NCI-H2107 (cell line): ENCODE measurements at places on chromosomes 4 and X.

GRCh38 chrX:120365320-120365719 is 3.4 kb downstream of the ATP1B4 start:
- DNase-seq, result peak; percentile 28

GRCh38 chrX:130301977-130302376 is 33.3 kb upstream of the ZNF280C start:
- no peak for DNase-seq

DNA sequence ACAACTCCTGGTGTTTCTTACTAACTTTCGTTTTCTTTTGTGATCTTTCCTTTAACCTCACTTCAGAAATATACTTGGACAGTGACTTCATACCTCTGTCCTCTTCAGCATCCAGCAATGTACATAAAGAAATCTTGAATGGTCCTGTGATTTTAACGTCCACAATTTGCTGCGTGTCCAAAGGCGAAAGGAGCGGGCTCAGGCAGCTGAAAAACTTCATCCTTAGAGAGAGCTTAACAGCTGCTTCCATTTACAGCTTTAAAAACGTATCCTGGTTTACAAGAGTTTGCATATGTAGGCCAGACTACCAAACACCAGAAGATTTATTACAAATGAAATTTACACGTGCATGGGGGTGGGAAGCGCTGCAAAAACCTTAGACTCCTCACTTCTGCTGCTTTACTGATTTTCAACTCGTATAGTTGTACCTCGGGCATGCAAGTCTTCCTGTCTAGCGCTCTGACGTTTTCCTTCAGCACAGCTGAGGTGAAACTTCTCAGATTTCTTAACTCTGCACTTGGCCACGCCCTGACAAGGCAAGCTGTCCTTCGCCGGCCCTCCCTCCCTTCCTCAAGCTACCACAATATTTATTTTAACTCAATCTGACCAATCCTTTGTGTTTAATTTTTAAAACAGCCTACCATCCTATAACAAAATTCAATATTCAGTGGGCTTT is 406.4 kb downstream of the FAM47A start:
- DNase-seq, result no peak

DNA sequence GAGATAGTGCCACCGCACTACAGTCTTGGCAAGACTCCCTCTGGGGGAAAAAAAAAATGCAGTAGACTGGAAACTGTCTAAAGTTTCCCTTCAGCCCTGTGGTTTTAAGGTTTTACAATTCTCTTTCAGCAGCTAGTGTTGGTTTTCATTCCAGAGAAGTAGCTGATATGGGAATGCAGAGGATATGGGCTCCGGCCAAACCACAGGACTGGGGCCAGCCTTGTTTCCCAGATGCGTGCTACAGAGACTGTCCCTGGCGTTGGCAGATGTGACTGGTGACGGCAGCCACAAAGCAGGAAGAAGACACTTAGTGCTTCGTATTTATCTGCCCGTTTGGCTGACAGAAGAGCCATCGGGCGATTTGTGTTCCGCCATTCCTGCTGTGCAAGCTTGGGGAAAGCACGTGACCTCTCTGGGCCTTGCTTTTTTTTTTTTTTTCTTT is 43.2 kb downstream of the ZBTB49 start:
- DNase-seq, result no peak

DNA sequence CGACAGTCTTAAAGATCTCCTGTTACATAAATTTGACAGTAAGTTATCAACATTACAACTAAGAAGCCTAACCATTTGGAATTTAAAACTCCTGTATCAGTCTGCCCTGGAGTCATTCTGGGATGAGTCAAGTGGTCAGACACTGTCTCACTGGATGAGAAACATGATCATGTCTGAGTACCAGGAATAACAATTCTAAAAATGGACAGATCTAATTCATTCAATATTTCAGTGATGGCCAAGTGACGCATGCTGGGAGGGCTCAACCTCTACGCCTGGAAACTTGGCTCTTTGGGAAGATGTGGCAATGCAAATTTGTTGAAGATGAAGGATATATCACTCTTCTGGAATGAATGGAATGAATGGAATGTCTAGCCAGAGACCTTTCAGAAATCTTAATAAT is 1427.2 kb downstream of the STIM2 start:
- no peak for DNase-seq

GRCh38 chr4:19752599-19752998 is 499.1 kb upstream of the SLIT2 start:
- no peak for DNase-seq

DNA sequence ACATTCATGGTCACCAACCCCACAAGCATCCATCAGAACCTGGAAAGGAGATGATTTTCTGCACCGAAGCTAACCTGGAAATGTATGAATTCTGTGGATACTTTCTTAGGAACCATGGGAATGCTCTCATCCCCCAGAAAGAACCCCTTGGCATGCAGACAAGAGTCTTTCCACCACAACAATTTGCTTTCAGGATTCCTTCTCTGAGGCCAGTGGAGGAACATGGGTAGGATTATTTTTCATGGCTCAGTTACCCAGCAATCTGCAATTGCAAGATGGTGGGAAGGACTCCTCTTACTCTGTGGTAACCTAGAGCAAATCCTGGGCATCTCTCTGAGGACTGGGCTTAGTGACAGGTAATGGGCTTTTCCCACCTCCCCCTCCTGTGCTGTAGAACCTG is 131.9 kb upstream of the MSX1 start:
- no peak for DNase-seq

DNA sequence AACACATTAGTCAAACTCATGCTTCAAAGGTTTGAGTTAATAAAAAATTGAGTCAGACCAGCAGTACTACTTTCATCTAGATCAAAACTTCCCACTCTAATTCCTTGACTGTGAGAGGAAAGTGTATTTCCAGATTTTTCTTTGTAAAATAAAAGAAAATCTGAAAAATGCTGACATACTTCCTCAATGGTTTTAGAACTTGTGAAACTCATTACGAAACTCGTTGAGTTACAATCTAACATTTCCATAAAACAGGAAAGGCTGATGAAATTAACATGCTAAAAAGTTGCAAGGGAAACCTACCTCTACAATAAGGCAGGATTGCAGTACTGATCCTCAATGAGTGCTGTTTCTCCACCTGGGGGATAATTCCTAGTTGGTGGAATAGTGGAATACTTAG is 217.8 kb upstream of the HCCS start:
- DNase-seq, result no peak

DNA sequence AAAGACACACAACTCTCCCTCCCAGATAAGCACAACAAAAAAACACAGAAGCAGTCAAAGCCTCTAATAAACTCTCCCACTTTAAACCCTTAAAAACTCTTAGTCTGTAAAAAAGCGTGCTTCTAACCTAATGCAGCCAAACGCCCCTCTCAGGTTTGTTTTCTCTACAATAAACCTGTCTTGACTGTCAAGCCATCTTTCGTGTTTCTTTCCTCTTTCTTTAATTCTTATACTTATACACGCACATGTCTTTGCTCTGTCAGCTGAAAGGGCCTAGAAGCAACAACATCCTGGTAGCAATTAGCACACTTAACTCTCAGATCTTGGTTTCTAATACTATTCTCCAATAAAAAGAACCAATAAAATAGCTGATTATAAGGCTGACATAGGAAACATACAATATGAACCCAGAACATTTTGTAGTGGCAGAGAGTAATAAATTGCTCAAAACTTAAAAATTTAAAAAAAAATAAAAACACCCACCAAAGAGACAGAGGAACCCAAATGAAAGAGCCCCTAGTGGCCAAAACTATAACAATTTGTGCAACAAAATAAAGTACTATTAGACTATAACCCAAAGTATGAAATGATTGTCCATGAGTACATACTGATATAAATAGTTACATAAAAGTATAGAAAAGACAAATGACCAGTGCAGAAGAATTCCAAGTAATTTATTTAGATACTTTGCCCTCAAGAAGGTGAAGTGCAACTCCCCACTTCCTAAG is 440.4 kb upstream of the ADGRL3 start:
- no peak for DNase-seq

- no peak for DNase-seq
Observed at GRCh38 chrX:48896611-48897011, 957 bp downstream of the TIMM17B start.

DNA sequence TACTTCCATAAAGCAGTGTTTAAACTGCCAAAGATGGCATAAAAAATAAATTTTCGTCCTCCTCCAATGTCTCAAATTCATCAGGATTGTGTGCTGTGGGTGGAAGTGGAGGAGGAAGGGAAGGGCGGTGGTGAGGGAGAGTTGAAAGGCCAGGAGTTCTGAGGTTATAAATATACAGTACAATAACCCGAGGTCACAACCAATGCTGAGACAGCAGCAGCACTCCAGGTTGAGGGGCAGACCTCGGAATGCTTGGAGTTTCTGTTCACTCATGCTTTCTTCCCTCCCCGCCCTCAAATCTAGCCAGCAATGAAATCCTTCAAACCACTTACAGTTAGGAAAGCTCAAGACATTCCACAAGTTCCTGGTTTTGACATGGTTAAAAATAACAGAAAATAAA is 134.0 kb upstream of the SMAD1 start:
- DNase-seq, result no peak

DNA sequence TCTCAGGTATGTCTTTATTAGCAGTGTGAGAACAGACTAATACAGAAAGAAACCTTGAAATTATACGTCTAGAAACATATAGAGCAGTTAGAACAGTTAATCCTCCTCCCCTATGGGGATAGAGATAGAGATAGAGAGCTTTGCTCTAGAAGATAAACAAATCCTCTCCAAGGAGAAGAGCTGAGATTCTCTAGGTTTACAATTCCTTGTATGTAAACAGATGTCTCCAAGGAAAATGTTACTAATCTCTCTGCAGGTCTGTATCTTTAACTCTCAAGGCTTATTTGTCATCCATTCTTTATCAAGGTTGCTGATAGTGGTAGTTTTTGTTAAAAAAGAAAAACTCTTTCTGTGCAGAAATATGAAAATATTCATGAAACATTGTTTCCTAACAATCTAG is 282.1 kb upstream of the GIMD1 start:
- DNase-seq, result no peak

DNA sequence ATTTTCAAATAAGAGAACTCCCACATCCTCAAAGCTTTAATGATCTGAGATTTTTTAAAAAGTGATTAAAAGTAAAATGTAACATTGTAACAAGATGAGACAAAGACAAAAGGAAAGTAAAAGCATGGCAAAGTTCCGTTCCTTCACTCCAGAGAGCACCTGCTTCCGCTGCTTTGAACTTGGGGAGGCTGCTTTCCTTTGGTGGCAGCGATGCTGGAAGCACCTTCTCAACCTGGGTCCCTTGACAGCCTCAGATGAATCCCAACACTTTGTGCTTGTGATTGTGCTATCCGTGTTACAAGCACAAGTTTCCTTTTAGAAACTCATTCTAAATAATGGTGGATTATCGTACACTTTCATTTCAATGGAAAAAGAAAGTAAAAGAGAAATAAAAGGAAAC is 59.7 kb downstream of the HADH start:
- DNase-seq, result no peak

- DNase-seq, result no peak
Observed at GRCh38 chr4:122118243-122118642, 33.9 kb upstream of the BLTP1 start.

GRCh38 chrX:51148848-51149247 is 183.8 kb upstream of the NUDT10 start:
- no peak for DNase-seq

- no peak for DNase-seq
Observed at GRCh38 chr4:68987007-68987406, 35.4 kb upstream of the UGT2A3 start.

DNA sequence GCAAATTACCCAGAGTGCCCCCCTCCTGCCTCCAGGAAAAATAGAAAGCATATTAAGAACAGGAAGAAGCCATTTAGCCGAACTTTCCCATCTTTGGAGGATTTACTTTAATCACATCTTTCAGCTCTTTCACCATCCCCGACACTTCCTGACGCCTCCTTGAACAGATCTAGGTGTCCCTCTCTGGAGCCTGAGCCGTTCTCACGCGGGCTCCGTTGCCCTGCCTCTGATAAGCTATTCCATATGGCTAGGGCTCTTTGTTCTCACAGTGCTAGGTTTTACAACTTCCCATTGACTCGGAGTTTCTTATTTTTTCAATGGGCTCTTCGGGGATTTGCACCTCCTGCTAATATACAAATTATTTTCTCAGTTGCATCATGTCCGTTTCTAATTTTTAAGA is 82.1 kb upstream of the GPC4 start:
- no peak for DNase-seq

- DNase-seq, result no peak
Observed at GRCh38 chrX:104281564-104281963, 26.8 kb upstream of the ESX1 start.
